Activated CD4-positive, alpha-beta T cell treated with anti-CD3 and anti-CD28 coated beads, Interleukin-2, amount 10 ng/mL, durations not matched to agents 7 days and 5 days (primary cell): ENCODE measurements at places on chromosomes 4 and X.

DNA sequence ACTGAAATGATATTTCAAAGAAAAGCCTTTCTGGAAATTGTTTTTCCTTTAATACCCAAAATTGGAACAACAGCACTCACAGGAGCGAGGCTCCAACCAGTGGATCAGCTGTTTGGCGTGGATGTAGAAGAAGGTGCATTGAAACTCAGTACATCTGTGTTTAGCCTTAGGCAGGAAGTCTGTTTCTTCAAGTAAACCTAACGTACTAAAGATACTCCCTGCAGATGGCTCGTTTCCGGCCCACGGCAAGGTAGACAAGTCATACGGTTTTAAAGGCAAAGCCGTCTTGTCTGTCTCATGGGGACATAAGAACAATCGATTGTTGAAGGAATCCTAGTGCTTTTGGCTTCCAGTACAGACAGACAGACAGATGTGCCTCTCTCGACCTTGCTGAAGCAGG, 50.0 kb upstream of the CLCN4 start:
- DNase-seq = peak; percentile 54

- no peak for DNase-seq
These were observed 119.2 kb downstream of the EFNB1 start for GRCh38 chrX:68947882-68948605.

GRCh38 chr4:141081921-141082395, 51.3 kb downstream of the RNF150 start:
- DNase-seq = no peak

- DNase-seq = no peak
These were observed 46.8 kb upstream of the GC start for GRCh38 chr4:71830497-71831190.

DNA sequence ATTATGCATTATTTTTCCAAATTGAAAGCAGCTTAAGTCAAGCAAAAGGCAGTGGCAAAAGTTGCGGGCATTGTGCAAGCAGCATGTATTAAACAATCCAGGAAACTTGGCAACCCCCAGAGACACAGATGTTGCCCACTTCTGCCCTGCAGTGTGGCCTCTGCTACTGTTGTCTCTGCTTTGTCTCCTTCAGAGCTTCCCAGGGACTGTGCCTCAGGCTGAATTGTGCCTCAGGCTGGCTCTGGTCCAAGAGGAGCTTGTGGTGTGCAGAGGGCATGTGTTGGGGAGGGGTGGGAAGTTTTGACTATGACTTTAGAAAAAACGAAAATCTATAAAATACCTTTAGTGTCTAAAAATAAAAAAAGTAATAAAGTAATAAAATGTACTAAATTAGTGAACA, 201.4 kb downstream of the CCSER1 start:
- no peak for DNase-seq

DNA sequence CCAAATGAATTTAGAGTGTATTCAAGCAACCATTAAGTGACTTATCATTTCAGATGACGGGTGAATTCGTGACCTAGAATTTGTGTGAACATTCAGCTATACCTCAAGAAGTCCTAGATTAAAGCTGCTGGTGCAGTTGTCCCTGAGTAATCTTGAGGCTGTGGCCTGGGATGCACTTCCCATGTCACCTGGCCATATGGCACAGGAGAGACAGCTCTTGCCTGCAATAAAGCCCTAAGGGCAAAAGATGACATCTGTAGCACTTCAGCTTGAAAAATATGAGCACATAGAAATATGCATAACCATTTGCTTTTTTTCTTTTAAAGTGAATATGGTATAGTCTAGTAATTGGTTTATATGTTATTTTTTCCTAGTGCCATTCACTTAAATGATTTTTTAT, 125.8 kb downstream of the FHDC1 start:
- no peak for DNase-seq

- no peak for DNase-seq
These were observed 170.7 kb downstream of the PTTG2 start for GRCh38 chr4:38130884-38131283.

GRCh38 chrX:155923200-155923599, 42.1 kb downstream of the VAMP7 start:
- DNase-seq = no peak

DNA sequence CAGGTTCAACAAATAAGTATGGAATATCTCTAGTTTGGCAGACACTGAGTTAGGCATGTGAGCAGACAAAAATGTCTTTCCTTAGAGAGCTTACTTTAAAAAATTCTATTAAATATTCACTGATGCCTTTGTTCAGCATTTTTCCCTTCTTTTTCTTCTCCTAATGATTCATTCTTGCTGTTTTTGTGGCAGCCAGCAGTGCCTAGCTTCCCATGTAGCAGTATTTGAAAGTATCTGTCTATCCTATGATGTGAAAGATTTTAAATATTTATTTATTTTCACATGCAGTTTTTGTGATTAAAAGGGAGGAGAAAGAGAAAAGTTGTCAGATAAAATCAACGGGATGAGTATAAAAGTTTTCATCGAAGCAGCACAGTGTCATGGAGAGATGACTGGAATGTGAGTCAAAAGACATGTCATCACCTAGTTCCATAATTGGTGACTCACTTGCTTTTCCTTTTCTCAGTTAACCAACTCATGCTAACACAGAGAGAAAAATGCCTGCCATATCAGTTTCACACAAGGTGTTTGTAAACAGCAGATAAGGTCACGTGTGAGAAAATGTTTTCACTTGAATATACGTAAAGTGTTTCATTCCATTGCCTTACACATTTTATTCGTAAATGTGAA, 69.8 kb downstream of the BMPR1B start:
- no peak for DNase-seq

DNA sequence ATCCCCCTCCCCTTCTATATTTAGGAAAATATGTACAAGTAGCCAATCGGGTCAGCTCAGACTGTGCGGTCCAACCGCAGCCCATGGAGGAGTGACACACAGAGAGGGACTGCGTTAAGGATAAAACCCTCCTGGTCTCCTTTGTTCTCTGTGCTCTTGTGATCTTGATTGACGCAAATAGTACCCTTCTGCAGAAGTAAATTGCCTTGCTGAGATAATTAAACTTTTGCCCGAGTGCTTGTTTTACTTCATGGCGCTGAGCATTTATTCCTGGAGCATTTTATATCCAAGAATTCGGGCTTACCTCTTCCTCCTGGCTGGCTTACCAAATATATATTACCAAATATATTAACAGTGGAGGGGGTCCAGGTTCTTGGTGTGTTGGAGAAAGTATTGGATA, 184.2 kb downstream of the STAG2 start:
- no peak for DNase-seq

DNA sequence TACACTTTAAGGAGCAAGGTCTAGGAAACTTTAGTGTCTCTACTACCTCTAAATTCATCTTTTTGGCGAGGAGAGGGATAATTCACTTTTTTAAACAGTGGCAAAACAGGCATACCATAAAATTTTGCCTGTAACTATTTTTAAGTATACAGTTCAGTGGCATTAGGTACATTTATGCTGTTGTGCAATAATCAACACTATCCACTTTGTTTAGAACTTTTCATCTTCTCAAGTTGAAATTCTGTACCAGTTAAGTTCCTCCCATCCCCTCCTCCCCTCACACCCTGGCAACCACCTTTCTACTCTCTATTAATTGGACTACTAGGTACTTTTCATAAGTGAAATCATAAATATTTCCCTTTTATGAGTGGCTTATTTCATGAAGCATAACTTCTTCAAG, 31.4 kb downstream of the NUP54 start:
- DNase-seq = no peak

- DNase-seq = no peak
These were observed 40.1 kb upstream of the UGT8 start for GRCh38 chr4:114558446-114559020.

GRCh38 chrX:55484948-55485347, 4.7 kb downstream of the USP51 start:
- no peak for DNase-seq

- no peak for DNase-seq
These were observed 43.1 kb upstream of the LSM6 start for GRCh38 chr4:146132445-146132844.

DNA sequence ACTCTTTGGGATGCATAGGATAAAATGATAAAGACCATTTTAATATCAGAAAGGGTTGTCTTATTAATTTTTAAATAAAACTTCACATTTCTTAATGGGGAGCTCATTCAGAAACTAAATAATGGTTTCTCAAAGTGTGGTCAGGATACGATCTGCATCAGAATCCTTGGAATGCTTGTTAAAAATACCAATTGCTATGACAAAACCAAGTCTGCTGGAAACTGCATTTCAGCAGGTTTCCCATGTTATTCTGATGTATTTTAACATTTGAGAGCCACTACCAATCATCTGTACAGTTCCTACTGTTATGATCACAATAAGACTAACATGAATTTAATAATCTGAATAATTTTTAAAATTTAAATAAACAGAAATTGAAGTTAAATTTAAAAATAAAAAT, 115.1 kb downstream of the SOWAHB start:
- DNase-seq = no peak

- no peak for DNase-seq
These were observed 30.6 kb downstream of the LETM1 start for GRCh38 chr4:1825326-1825725.

- DNase-seq = no peak
These were observed 65.8 kb upstream of the DIPK2B start for GRCh38 chrX:45266456-45266855.

DNA sequence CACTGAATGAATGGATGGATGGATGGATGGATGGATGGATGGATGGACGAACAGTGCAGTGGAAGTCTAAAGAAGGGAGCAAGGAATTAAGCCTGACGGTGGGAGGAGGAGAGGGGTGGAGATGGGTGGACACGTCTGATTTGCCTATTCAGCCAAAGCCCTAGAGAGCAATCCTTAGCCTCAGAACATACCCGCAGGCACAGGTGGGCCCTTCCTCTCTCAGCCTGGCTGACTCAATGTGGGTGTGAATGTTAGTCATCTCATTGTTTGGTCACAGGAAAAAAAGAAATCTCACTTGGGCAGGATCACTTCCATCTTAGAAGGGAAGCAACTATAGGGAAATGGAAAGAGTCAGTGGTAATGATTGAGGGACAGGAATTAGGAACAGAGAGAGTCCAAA, 165.9 kb downstream of the PJA1 start:
- DNase-seq = no peak

GRCh38 chr4:130850019-130850524, 1754.1 kb downstream of the C4orf33 start:
- DNase-seq = no peak

DNA sequence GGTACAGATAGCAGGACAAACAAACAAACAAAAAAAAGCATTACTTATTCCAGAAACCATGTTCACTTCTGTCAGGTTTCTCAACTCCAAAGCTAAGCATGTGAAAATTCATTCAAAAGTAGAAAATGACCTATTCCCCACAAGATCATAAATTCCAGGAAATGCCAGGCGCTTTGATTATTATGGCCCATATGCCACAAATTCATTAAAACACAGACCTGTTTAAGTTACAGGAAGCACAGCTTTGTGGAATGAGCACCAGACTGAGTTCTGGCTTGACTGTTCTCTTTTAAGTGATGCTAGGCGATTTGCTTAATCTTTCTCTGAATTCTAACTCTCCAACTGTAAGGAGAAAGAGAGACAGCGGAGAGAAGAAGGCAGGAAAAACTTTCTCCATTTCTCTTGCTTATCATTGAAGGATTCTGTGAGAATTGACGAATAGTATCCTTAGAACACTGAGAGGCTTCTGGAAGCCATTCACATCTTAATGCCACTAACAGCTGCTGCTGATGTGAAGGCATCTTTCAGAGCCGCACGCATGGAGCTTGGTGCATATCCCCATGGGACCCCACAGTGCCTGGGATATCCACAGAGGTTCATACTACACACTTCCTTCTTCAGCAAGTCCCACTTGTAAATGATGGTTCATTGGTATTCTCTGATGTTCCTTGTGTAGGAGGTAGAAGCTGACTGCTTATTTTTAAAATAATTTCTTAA, 138.0 kb downstream of the ZNF674 start:
- DNase-seq = no peak

GRCh38 chr4:140571620-140572019, 2.9 kb upstream of the UCP1 start:
- DNase-seq = no peak

DNA sequence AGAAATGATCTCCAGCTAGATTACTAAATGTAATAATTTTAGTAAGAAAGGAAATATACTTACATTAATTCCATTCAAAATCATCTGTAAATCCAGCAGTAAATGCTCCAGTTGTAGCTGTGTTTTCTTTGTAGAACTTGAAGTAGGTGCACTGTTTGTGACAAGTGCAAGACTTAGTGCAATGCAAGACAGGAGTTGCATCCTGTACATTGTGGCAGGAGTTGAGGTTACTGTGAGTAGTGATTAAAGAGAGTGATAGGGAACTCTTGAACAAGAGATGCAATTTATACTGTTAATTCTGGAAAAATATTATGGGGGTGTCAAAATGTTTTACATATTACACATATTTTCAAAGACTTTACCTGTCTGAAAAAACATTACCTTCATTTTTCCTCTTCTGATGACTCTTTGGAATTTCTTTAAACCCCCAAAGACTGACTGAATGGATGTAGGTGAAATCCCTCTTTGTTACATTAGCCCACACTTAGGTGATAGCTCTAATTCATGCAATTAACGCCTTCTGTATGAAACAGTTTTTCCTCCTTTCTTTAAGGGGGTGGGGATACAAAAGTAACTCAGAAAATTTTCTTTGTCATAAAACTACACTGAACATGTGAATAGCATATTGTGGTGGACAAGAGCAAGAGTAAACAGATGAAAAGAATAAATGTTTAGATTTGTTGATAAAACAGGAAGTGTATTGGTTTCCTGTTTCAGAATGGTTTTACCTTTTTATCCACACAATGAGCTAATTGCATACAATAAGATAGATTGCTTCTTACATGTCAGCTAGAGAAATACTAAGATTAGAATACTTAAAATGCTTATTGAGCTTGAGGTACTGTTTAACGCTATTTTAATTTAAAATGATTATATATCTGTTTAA, at the start of gene IL2:
Gene IL2 (minus strand): TSS at position 495 of the 886 bp plus-strand sequence. CDS start 285 bp downstream, at position 210.
- DNase-seq = peak; percentile 46

GRCh38 chr4:177532358-177532757, 90.1 kb upstream of the AGA start:
- DNase-seq = no peak

DNA sequence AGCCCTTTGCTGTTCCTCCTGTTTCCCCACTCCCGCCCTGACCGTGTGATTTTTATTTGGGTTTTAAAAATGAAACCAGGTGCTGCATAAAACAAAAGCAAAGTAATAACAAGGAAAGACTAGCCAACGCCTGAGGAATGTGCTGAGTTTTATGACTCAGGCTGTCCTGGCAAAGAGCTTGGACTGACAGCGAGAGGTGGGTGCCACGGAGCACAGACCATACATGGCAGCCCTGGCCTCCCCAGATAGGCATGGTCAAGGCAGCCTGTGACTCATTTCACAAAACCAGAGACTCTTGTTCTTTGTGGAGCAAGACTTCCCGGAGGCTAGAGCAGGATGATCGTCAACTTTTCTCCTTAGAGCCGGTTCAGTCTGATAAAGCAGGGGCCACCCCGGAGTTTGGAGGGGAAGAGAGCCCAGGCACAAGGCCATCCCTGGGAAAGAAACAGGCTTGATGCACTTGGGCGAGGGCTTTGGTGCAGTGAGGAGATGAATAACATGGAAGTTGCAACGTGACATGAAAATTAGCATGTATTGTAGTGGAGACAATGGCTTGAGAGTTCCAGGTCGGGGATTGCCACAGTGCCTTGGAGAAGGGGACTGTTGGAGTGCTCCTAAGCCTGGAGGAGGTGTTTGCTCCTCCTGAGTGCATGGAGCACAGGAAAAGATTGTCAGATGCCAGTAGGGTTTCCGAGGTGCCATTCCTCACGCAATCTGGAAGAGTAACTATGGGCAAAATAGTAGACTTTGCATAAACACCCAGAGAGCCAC, 54.8 kb downstream of the C4orf51 start:
- no peak for DNase-seq
